Activated CD4-positive, alpha-beta T cell treated with anti-CD3 and anti-CD28 coated beads, Interleukin-2, amount 50 U/mL, for 48 hours (primary cell): ENCODE measurements at places on chromosomes 6 and 20.

DNA sequence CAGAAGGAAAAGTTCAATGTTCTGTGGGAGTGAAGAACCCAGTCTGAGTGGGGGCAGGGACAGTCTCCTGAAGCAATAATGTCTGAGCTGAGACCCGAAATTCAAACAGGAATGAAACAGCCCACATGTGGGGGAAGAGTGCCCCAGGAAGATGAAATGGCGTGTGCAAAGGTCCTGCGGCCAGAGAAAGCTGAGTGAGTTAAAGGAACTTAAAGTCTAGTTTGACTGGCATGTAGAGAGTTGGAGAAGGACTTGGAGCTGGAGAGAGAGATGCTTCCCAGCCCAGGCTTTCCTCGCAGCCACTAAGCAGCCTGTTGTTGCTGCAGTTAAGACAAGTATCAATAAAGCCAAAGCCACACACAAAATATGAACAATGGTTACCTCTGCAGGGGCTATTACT lies 38.0 kb upstream of the MDGA1 start:
- no peak for DNase-seq

DNA sequence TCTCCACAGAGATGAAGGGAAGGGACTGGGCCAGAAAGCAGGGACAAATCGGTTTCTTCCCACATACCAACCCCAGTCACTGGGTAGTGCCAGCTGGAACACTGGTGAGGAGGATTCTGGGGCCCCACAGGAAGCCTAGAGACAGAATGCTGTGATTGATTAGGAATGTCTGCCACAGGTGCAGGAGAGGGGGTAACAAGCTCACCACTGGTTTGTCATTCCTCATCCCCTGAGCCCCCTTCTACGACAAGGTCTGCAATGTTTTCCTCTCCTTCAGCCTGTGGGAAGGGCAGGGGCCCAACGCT lies 89.8 kb downstream of the PREX1 start:
- DNase-seq: no peak

DNA sequence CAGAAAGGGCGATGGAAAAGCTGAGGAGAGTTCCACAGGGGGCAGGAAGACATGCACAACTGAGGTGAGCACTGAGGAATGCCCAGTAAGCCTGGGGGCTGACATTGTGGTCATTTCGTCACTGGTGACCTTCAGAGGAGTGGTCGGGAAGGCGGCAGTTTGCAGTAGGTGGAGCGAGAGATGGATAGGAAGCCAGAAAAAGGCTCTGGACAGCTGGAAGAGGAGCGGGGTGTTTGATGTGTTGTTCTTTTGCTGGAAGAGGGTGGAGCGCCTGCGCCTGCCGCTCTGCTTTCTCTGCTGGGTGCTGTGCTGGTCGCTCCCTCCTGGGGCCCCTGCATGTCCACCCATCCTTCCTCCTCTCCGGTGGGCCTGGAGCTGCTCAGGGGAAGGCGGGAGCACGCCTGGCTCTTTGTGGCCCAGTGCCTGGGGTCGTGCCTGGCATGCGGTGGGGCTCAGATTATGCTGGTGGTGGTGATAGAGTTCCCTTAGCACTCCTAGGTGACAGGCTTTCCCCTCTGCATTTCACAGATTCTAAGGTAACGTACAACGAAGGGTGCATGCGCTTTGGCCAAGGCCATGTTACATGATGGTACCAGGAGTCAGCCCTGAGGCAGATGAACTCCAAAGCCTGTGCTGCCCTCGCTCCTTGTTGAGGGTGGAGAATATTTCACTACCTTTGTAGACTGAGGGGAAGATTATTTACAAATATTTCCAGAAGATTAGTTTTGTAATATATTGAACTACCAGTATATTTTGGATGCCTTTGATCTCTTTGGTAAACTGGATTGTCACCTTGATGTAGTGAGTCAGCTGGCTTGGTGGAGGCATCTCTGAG lies 20.9 kb downstream of the ARID1B start:
- no peak for DNase-seq

DNA sequence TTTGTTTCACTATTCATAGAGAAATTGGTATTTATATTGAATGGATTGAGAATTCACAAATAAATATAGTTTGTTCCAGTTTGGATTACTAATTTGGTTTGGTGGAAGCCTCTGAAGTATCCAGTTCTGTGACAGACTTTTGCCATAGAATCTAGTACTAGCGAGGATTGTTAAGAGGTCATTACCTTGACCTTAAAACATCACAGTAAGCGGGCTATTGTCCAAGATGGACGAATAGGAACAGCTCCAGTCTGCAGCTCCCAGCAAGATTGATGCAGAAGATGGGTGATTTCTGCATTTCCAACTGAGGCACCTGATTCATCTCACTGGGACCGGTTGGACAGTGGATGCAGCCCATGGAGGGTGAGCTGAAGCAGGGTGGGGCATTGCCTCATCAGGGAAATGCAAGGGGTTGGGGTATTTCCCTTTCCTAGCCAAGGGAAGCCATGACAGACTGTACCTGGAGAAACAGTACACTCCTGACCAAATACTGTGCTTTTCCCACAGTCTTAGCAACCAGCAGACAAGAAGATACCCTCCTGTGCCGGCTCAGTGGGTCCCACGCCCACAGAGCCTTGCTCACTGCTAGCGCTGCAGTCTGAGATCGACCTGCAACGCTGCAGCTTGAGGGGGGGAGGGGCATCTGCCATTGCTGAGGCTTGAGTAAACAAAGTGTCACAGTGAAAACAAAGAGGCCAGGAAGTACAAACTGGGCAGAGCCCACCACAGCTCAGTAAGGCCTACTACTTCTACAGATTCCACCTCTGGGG lies 66.4 kb upstream of the NEDD9 start:
- DNase-seq: no peak

DNA sequence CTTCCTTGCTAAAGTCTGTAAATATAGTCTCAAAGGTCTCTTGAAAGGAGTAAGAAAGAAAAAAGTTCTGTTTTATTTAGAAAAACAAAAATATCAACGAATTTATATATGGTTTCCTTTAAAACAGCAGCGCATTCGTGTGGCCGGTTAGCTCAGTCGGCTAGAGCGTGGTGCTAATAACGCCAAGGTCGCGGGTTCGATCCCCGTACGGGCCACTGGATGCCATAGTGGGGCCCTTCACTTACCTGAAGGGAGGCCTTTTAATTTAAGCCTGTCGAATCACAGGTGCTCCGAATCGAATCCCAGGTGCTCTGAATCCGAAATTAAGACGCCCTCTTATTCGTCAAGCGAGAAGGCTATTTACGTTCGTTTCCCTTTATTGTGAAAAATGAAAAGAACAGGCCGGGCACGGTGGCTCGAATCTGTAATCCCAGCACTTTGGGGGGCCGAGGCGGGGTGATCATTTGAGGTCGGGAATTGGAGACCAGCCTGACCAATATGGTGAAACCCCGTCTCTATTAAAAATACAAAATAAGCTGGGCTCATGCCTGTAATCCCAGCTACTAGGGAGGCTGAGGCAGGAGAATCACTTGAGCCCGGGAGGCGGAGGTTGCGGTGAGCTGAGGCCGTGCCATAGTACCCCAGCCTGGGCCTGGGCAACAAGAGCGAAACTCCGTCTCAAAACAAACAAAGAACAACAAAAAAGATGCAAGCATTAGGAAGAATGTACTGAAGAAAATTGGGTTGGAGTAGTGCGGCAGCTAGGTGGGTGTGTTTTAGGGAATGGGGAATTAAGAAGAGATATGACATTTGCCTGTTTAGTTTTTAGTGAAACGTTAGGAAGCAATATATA lies 195.8 kb upstream of the ZNF184 start:
- DNase-seq: peak; percentile 83

DNA sequence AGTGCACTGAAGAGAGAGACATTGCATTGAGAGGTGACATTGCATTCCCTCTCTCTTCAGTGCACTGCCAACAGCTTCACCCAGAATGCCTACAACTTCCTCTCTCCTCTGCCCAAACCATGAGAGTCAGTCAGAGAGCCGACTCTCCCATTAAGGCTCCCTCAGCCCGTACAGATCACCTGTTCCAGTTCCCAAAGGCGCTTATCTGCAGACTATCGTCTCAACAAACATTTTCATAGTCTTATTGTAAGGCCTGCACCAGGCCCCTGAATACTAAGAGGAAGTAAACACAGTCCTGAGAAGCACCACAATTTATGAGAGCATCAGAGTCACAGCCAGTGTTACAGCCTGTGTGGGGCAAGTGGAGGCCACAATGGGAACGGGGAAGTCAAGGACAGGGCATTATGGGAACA lies 53.7 kb downstream of the GFOD1 start:
- no peak for DNase-seq

GRCh38 chr6:101613556-101613955 lies 220.0 kb downstream of the GRIK2 start:
- no peak for DNase-seq

DNA sequence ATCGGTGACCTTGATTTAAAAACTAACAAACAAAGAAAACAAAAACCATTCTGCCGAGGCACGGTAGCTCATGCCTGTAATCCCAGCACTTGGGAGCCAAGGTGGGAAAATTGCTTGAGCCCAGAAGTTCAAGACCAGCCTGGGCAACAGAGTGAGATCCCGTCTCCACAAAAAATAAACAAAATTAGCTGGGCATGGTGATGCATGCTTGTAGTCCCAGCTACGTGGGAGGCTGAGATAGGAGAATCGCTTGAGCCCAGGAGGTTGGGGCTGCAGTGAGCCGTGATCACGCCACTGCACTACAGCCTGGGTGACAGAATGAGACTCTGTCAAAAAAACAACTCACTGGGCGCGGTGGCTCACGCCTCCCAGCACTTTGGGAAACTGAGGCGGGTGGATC lies 48.2 kb upstream of the TFAP2A start:
- no peak for DNase-seq

DNA sequence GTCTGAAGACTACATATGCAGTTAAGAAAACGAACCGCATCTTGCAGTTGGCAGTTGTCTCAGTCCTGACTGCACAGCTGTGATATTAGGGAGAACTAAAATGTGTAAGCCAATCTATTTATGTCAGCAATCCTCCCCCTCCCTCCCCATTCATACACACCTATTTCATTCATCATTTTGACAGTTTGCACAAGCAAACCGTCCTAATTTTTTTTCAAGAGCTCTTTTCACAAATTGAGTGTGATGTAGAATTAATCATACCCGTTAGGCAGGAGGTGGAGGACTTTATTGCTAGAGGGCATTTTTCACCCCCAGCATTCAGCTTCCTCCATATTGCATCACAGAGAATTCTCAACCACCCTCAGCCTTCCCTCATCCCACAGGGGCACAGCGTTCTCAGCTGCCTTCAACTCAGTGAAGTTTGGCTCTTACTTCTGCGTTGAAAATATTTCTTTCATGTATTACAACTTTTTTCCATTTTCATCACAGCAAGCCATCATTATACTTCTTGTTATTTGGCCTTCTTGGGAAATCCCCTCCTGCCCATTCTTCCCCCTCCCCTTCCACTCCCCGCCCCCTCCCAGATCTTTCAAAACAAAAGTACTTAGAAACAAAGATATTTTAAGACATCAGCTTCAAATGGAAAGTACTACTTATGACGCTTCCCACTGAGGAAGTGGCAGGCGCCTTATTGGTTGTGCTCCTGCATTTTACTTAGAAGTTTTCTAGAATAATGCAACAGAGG lies 37.5 kb downstream of the NOX3 start:
- peak; percentile 74 for DNase-seq

GRCh38 chr6:148263010-148263409 lies 79.6 kb upstream of the SASH1 start:
- no peak for DNase-seq

DNA sequence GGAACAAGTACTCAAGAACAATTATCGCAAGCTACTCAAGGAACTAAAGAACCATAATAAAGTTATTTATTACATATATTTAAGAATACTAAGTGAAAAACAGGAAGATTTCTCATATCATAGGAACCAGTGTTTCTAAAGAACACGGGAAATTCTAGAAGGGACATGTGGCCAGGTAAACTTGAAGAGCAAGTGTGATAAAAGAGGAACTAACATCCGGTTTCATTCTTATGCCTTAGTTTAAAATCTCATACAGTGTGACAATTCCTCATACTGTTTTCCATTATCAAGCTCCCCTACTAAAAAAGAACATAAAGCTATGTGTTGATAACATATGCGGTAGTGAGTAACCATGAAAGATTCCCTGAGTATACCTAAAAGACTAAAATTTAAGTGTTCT lies 163.5 kb upstream of the SHLD1 start:
- DNase-seq: no peak

DNA sequence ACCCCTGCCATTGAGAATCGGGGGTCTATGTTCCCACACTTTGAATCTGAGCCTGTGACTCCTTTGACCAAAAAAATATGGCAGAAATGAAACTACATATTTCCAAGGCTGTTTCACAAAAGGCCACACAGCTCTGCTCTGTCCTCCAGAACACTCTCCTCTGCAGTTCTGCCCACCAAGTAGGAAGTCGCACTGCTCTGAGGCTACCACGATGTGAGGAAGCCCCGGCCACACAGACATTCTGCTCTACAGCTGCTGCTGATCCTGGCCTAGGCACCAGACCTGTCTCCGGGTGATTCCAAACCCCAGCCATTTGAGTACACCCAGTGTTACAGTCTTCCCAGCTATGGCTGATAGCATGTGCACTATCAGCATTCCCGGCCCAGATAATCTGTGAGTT lies 85.1 kb downstream of the LYRM4 start:
- no peak for DNase-seq

- DNase-seq: no peak
Observed at GRCh38 chr20:24235296-24236175, 233.9 kb upstream of the SYNDIG1 start.

GRCh38 chr6:15864038-15864707 lies 201.3 kb upstream of the DTNBP1 start:
- no peak for DNase-seq

DNA sequence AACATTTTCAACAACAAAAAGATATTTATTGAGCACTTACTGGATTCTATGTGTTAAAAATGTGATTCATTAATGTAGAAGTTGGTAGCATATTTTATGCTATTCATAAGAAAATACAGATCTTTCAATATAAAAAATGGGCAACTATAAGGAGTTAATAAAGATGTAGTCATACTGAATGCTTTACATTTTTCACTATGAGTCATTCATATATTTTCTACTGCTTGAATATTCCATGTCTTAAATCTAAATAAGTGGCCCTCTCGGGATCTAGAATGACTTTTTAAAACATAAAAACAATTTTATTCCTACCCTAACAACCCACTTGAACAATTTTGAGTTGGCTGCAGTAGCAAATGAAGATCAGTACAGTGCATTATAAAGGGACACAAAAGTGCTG lies 362.1 kb downstream of the PHF3 start:
- DNase-seq: no peak

- DNase-seq: no peak
Observed at GRCh38 chr6:7171119-7171518, 63.4 kb downstream of the RREB1 start.

GRCh38 chr20:9877932-9878495 lies 39.1 kb upstream of the PAK5 start:
- DNase-seq: no peak

DNA sequence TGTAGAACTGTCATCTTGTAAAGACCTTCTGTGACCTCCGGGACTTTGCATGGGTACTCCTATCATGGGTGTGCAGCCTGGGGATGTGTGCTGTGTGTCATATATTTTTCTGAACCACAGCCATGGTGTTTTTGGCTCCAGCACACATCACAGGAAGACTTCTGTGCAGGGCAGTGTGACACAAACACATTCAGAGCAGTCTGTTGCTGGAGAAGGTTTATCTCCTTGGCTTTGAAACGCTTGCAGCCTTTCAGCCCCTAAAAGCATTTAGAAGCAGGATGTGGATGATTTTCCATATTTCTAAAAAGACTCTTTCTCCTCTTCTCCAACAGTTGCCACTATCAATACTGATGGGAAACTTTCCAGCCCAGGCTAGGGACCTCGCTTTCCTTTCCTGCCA lies 221.6 kb upstream of the FOXA2 start:
- DNase-seq: no peak
